ENCODE measurements at places on chromosomes 1 and 21. TPM values are rescaled to one million over a fixed set of nuclear protein-coding genes. Genes with fewer than 3 reads are reported as not detected.

DNA sequence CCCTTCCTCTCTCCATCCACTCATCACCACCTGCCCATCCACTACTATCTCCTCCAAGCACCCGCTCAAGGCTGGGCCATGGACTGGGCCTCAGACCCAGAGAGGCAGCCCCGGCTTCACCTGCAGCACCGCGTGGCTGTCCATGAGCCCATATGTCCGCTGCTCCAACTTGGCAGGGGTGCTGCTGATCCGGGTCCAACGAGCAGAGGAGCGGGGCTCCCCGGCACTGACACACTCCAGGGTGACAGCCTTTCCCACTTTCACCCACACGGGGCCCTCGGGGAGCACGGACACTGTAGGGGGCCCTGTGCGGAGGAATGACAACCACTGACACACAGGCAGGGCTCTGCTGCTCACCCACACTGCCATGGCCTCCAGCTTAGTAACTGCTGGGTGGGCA, 28.9 kb downstream of the LDLRAD2 start:
- DNase-seq: no peak

GRCh38 chr1:65208563-65208973, 60.6 kb downstream of the AK4 start:
- no peak for DNase-seq

- DNase-seq: no peak
Observed at GRCh38 chr1:50966991-50967390, 3.1 kb upstream of the CDKN2C start.

DNA sequence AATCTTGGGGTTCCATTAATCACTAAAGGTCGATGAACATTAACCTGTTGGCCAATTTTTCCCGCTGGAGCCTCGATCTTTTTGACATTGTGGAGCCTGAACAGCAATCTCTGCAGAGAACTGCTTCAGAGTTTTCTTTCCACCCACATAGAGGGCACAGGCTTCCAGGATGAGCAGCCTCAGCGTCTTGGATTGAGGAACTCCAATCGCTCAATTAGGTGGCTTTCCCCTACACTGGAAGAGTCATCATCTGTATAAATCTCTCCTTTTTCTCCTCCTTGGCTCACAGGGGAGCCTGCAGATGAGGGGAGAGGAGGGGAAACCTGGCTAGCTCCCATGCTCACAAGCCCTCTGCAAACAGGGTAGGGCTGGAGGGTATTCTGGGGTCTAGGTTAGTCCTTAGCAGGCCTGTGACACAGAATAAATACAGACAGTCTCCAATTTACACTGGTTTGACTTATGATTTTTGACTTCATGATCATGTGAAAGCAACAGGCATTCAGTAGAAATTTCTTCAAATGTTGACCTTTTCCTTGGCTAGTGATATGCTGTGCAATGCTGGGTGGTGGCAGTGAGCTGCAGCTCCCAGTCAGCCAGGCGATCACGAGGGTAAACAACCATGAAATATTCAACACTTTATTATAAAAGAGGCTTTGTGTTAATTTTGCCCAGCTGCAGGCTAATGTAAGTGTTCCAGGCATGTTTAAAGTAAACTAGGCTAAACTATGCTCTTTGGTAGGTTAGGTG, 80.8 kb downstream of the PGBD5 start:
- no peak for DNase-seq

- DNase-seq: no peak
Observed at GRCh38 chr1:241695246-241696171, 43.4 kb downstream of the WDR64 start.

DNA sequence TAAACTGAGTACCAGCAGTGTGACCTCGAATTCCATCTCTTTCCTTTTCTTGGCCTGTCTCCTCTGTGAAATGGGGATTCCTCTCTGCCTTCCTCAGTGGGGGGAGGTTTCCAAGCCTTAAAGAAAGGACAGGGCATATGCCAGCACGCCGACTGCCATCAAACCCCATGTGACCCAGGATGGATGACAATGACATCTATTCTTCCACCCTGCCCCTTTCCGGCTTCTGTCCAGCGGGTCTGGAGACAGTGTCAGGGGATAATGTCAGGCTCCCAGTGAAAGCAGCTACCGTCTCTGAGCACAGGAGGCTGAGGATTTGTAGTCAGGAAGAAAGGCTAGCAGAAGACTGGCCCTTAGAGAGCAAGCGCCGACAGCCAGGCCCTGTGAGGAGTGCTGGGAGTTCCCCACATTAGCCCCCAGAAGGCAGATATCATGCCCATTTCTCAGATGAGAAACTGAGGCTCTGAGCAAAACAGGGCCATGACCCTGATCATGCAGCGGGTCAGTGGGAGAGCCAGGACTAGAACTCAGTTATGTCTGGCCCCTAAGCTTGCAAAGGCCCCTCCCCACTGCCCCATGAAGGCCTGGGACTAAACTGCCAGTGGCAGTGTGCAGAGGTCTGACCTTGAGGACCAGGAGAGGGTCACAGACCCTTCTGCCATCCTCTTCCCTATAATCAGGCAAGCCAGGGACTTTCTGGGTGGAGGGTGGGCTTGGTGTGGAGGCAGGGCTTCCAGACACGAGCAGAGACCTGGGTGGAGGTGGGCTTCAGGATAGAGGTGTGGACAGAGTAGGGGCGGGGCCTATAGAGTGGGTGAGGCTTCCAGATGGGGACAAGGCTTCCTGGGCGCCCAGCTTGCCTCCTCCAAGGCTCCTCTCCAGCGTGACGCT, 30.1 kb downstream of the CDCA8 start:
- peak; percentile 48 for DNase-seq

DNA sequence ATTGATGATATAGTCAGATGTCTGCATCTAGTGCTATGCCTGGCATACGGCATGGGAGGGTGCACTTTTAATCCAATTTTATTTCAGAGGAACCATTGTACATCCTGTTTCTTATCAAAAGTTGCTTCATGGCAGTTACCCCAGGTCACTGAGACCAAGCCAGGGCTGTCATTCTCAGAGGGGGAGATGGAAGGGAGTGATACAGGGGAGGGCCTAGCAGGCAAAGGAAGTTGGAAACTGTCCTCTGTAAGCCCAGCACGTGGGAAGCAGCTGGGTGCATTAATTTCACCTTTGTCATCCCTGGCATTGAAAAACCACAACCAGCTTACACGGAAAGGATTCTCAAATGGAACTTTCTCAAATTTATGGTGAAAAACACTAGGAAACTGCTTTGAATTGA, 458.7 kb upstream of the ADAMTS5 start:
- no peak for DNase-seq

BTBD8 gene
- total RNA-seq: 8.3 TPM

SELP gene
- total RNA-seq: 4.6 TPM

LRRC39 gene
- 0.95 TPM for total RNA-seq
